Hair follicle dermal papilla cell (primary cell): ENCODE measurements at places on chromosomes 2 and 18. TPM values are rescaled to one million over a fixed set of nuclear protein-coding genes. Genes with fewer than 3 reads are reported as not detected.

Gene GTF2A1L
- 1.2 and 1.3 TPM in 2 replicates for total RNA-seq

Gene GLB1L
- total RNA-seq: 11.9 and 18.8 TPM in 2 replicates

Gene CERKL
- total RNA-seq: under 0.01 TPM in 1 of 2 replicates, not detected in the other

Gene SGPP2
- 0.12 and 0.32 TPM in 2 replicates for total RNA-seq

Gene GALNT13
- total RNA-seq: 0.12 and 0.16 TPM in 2 replicates

Gene COLEC12
- total RNA-seq: 297 and 345 TPM in 2 replicates

Gene MAP3K20
- 57.9 and 66.5 TPM in 2 replicates for total RNA-seq

Gene CRYGC
- total RNA-seq: not detected in 2 replicates

Gene COA5
- total RNA-seq: 17.6 and 18.7 TPM in 2 replicates

Gene SP140
- 1.2 TPM in 1 of 2 replicates, not detected in the other for total RNA-seq

Gene IL36G
- total RNA-seq: not detected in 2 replicates

Gene UGT1A4
- not detected in 2 replicates for total RNA-seq

Gene FECH
- total RNA-seq: 39.4 and 45.3 TPM in 2 replicates

Gene ITGB1BP1
- 30.3 and 37.9 TPM in 2 replicates for total RNA-seq

Gene EVX2
- under 0.01 and 0.12 TPM in 2 replicates for total RNA-seq

Gene PPP1R7
- 39.4 and 48.0 TPM in 2 replicates for total RNA-seq

Gene PPIG
- 22.7 and 24.5 TPM in 2 replicates for total RNA-seq

Gene ATL2
- total RNA-seq: 42.0 and 49.2 TPM in 2 replicates

Gene GPR75
- total RNA-seq: 2.6 and 2.9 TPM in 2 replicates

Gene TDRD15
- not detected in 2 replicates for total RNA-seq

Gene ASB18
- not detected in 2 replicates for total RNA-seq

Gene SRD5A2
- total RNA-seq: 2.9 and 11.4 TPM in 2 replicates

Gene ZNF2
- 5.5 and 6.2 TPM in 2 replicates for total RNA-seq

Gene NYAP2
- not detected in 2 replicates for total RNA-seq

Gene CERS6
- total RNA-seq: 19.0 and 21.0 TPM in 2 replicates

Gene SMC6
- 17.6 and 19.1 TPM in 2 replicates for total RNA-seq

Gene DSG1
- not detected in 2 replicates for total RNA-seq
